ENCODE measurements at places on chromosomes 13 and 19.

DNA sequence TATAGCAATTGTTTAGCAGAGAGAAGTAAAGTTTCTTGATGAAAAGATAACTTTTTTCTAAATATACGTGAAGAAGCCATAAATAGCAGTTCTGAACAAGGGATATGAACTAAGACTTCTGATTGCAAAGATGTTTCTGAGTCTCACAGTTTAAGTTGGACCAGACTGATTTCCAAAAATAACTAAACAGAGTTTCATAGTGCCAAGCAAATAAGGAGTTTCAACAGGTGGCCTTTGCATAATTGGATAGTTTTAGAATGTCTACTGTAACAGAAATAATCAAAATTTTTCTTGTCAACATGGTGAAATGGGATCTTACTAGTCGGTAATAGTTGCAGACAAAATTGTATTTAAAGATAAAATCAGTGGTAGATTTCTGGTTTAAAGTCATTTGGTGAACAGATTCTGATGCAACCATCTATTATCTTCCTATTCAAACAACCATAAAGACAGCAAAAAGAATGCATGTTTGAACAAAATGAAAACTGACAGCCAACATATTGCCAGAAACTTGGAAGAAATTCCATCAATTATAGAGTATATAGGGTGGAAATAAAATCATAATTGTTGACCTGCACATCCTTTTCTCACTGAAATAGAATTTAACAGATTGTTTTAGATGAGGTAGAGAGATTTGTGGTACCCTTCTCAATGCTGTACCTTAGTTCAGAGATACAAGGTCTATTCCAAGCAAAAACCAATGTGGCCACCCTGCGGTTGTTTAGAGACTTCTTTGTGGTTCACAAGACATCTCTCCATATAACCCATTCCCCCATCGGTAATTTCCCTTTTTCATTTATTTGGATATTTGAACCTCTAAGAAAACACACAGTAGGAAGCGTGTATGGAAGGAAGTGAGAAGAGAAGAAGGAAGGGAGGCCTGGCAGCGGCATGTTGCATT, 275.3 kb downstream of the COG6 start:
- no peak for DNase-seq

DNA sequence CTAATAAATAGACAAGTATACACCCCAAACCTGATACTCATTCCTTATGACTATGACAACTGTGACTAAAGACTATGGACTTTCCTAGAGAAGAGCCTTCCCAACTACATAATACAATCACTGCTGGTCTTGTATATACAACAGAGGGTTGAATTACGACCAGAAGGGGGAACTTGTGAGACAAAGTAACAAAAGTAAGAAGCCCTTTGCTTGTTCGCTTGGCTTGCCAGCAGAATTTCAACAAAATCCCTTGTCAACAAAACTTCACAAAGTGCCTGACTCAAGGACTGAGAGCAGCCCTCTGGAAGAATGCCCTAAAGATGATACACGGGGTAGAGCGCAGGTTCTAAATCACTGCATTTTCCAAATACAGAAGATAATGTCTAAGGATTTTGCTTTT, 99.4 kb downstream of the WASF3 start:
- peak; percentile 3 for DNase-seq

- DNase-seq = no peak
Observed at GRCh38 chr13:48731957-48732569, 78.3 kb downstream of the CYSLTR2 start.

- no peak for DNase-seq
Observed at GRCh38 chr19:50779504-50780457, 9.5 kb downstream of the GPR32 start.

- no peak for DNase-seq
Observed at GRCh38 chr13:97280478-97280877, 58.3 kb downstream of the MBNL2 start.

GRCh38 chr13:99339736-99340397, 32.7 kb upstream of the GPR183 start:
- DNase-seq = no peak

DNA sequence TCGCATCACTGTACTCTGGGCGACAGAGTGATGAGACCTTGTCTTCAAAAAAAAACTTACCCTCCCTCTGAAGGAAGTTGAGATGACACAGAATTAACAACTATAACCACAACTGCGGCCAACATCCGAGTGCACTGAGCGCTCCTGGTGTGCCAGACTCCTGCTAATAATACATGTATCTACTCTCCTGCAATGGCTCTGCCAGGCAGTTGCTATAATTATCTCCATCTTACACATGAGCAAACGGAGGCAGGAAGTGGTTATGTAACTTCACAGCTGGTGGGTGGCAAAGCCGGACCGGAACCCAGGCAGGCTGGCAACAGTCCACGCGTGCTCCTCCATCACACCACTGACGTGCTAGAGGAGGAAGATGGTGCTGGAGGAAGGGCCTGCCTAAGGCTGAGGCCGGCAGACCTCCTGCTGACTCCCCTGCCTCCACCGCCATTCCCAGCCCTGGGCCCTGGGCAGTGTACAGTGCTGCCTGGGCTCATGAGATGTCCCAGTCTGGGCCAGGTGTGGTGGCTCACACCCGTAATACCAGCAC, 12.6 kb downstream of the XRCC1 start:
- peak; percentile 42 for DNase-seq

- no peak for DNase-seq
Observed at GRCh38 chr13:50055454-50055853, 40.2 kb downstream of the KCNRG start.

GRCh38 chr13:107743983-107744382, 471.4 kb downstream of the LIG4 start:
- no peak for DNase-seq

DNA sequence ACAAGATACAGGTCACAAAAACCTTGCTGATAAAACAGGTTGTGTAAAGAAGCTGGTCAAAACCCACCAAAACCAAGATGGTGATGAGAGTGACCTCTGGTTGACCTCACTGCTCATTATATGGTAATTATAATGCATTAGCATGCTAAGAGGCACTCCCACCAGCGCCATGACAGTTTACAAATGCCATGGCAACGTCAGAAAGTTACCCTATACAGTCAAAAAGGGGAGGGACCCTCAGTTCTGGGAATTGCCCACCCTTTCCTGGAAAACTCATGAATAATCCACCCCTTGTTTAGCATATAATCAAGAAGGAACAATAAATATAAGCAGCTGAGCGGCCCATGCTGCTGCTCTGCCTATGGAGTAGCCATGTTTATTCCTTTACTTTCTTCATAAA, 434.1 kb downstream of the ZNF536 start:
- no peak for DNase-seq

GRCh38 chr19:17530586-17530985, 19.1 kb downstream of the PGLS start:
- DNase-seq = no peak

All from SK-N-MC (cell line).